Kidney glomerular epithelial cell (primary cell): ENCODE measurements at places on chromosomes 2 and 18.

GRCh38 chr2:184689638-184690037 is 91.3 kb downstream of the ZNF804A start:
- no peak for DNase-seq

GRCh38 chr18:13191779-13192178 is 26.8 kb upstream of the LDLRAD4 start:
- peak; percentile 62 for DNase-seq

DNA sequence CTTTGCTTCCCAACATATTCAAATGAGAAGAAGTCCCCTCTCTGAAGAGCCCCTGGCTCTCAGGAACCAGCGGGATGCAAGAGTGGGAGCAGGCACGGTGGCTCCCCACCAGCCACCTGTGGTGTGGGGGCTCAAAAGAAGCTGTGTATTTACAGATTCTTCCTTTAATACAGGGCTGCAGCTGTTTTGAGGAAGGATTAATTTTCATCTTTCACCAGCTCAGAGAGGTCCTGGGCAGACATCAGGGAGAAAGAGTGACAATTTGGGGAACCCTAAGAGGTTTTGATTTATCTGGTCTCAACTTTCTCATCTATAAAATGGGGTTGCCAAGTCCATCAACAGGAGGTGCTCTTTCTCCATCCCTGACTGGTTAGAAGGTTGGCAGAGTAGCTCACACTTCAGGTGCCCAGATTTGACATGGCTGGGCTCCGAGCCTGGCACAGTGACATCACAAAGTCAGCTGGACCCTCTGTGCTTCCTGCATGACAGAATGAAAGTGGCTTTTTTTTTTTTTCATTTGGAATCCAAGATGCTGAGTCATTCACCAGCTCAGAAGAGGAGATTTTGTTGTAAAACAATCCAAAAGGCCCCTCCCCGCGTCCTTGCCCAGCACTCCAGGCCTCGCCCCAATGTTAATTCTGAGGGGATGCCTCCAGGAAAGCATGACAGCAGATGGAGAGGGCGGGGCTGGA is 15.5 kb upstream of the SIX2 start:
- peak; percentile 67 for DNase-seq

GRCh38 chr2:196372276-196372809 is 201.0 kb upstream of the STK17B start:
- DNase-seq = no peak

DNA sequence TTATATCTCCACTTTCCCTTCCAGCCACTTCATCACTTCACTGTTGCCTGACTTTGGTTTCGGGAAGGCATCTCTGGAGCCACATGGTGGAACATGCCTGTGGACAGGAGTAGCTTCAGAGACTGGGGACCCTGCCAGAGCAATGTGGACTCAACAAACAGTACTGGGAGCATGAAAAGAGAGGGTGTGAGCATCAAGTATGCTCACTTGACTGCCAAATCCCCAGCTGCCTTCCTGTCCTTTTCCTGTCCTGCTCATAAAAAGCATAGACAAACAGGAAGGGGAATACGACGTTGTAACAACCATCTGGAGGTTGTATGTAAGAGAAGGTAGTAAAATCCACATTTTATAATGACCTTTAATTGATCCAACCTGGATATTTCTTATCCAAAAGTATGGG is 61.3 kb upstream of the CSRNP3 start:
- DNase-seq = no peak

DNA sequence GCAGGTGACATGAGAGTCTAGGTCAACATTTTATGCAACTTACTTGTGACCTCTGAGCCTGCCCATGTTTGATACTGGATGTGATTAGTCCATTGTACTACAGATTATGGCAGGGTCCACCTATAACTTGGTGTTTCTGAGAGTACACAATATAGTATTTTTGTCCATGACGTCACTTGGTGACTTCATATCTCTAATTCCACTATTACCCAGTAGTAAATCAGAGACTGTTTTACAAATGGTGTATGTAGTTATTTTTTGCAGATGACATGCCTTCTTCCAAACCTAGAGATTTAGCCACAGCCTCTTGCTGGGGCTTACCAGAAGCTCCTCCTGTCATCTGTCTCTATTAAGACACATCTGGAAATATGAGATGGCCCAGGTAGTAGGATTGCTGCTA is 24.6 kb upstream of the TMX3 start:
- DNase-seq = no peak

- DNase-seq = no peak
Measured at GRCh38 chr2:98731894-98732349, 990 bp upstream of the MGAT4A start.

GRCh38 chr18:75047240-75047961 is 161.5 kb downstream of the PTGR3 start:
- DNase-seq = no peak

DNA sequence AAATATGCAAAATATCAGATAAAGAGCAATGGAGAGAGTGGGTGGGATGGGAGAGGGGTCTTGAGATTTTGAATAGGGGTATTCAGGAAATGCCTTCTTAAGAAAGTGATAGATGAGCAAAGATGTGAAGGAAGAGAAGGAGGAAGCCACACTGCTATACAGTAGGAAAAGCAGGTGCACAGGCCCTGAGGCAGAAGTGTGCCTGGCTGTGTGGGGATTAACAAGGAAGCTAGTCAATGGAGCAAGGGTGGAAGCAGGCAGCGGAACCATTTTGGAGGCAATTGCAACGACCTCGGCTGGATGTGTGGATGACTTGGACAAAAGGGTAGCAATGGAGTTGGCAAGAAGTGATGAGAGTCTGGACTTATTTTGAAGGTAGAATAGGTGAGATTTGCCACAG is 11.0 kb upstream of the CNGA3 start:
- no peak for DNase-seq

DNA sequence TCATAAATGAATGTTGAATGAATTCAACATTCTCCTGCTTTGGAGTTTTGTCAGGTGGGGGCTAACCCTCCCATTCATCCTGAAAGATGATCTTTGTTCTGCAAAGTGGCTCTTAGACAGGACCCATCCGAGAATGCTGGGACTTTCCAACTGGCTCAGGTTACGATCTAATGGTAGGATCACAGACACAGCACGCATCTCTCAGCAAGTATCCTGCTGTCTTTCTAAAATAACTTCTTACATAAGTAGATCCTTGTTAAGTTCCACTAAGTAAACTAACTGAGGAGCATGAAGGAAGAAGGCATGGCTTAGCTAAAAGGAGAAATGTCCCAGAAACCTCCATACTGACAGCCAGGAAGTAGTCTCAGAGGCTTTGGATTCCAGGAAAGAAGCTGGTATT is 23.7 kb downstream of the CYP27A1 start:
- DNase-seq = no peak

GRCh38 chr2:220374282-220374681 is 746.9 kb downstream of the SLC4A3 start:
- DNase-seq = no peak

DNA sequence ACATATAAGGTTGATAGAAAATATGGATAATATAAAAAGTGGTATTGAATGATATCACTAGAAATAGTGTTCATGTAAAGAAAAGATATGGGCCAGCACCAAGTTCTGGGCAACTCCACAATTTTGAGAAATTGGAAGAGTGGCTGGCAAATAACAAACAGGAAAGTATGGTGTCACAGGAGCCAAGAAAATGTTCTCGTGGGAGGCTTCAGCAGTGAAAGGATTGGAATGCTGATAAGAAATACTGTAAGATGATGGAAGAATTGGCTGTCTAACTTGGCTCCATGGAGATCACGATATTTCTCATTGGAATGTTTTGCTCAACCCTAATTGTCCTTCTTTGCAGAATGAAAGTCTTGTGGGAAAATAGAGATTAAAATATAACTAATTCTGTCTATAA is 856.8 kb downstream of the DPP10 start:
- no peak for DNase-seq

DNA sequence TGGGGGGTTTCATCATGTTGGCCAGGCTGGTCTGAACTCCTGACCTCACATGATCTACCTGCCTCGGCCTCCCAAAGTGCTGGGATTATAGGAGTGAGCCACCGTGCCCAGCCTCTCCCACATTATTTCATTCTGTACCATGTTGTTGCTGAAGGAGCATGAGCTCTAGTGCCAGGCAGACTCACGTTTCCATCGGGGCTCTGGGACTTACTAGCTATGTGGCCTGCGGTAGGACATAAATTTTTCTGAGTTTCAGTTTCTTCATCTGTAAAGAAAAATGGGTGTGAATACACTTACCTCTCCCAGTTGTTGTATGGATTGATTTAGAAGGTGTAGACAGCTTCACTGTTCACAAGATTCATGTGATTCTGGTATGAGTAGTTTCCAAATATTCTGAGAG is 30.8 kb upstream of the CCL20 start:
- DNase-seq = no peak

- DNase-seq = no peak
Measured at GRCh38 chr2:178301649-178302238, 107.4 kb downstream of the OSBPL6 start.
